ENCODE measurements at places on chromosomes 7 and 10.

DNA sequence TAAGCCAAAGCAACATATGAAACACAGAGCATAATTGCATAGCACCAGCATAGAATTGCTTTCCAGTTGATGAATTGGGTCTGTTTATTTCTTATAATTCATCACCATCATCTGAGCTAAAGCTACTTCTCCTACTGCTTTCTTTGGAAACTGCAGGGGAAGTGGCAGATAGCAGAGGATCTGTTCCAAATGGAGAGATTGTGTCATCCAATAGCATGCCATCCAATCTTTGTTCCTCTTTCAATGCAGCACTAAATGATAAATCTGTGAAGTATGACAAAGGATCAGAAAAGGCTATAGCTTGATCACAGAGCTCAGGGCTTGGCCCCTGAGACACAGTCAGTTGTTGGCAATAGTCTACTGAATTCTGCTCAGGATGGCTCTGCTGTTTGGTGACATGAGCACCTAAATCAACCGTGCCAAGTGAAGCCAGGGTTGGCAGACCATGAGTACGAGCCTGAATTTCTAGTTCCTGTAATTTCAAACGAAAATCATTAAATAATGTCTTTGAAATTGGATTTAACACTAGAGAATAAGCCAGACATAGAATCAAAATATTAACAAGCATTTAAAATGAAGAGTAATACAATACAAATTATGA lies 90.0 kb downstream of the TFEC start:
- no peak for DNase-seq
- H3K27ac ChIP-seq: no peak overlapping the region
- H3K27me3 ChIP-seq: no peaks in the 10 kb centered on the region

GRCh38 chr10:84613336-84614021 lies 285.1 kb downstream of the CCSER2 start:
- no peaks in the 10 kb centered on the region for H3K36me3 ChIP-seq
- H3K27ac ChIP-seq: no peak overlapping the region
- H3K27me3 ChIP-seq: no peaks in the 10 kb centered on the region
- H3K4me1 ChIP-seq: no peaks in the 10 kb centered on the region

DNA sequence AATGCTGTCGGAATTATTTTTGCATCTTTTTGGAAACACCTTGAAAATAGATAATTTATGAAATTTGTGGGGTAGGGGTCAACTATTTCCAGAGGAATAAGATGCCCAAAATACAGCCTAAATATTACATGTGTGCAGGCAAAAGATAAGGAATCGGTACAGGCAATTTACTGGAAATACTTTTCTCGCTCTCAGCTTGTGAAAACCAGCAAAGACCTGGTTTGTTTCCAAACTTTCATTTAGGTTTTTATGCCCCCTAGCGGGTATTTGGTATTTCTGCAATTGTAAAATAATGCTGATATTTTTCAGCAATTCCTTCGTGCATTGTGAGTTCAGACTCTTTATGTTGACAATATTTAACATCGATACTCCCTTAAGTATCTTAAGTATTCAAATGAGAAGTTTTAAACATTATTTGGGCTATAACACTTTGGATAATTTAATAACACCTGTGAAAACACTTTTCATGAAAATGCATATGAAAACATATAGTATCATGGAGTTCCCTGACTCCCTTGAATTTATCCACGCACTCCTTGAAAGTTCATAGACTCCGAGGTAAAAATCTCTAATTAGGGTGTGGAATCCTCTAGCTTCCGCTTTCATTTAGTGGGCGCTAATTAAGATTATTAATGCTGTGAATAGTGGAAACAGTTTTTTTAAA lies 132.4 kb downstream of the TSPAN12 start:
- no peak overlapping the region for H3K27ac ChIP-seq
- no peaks in the 10 kb centered on the region for H3K27me3 ChIP-seq
- H3K4me1 ChIP-seq: no peaks in the 10 kb centered on the region
- no peaks in the 10 kb centered on the region for H3K36me3 ChIP-seq

DNA sequence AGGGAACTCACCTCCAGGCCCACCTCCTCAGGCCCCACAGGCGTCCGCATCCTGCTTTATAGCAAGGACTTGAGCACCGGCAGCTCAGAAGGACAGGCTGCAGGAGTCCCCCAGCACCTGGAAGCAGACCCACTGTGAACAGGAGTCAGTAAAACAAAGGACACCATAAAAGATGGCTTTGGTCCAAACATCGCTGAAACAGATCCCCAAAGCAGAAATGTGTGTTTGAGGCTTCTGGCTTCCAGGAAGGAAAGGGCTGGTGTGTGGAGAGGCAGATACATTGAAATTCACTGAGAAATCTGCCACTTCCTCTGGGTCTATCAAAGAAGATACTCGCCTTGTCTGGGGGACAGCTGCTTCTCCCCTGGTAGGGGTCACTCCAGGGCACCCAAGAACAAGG lies 286.2 kb downstream of the PLXNA4 start:
- no peaks in the 10 kb centered on the region for H3K27me3 ChIP-seq
- H3K27ac ChIP-seq: no peak overlapping the region
- no peak for DNase-seq
- H3K4me1 ChIP-seq: no peaks in the 10 kb centered on the region
- no peak overlapping the region for H3K4me3 ChIP-seq

GRCh38 chr10:131848296-131848695 lies 52.5 kb upstream of the PPP2R2D start:
- H3K27ac ChIP-seq: no peak overlapping the region
- H3K4me1 ChIP-seq: no peaks in the 10 kb centered on the region
- no peak for DNase-seq
- no peaks in the 10 kb centered on the region for H3K27me3 ChIP-seq
- H3K36me3 ChIP-seq: no peaks in the 10 kb centered on the region
- no peak overlapping the region for H3K4me3 ChIP-seq

GRCh38 chr10:119441151-119441821 lies 101.2 kb downstream of the RGS10 start:
- no peaks in the 10 kb centered on the region for H3K4me1 ChIP-seq
- H3K36me3 ChIP-seq: no peaks in the 10 kb centered on the region
- no peaks in the 10 kb centered on the region for H3K27me3 ChIP-seq
- H3K27ac ChIP-seq: no peak overlapping the region

GRCh38 chr7:91567081-91568012 lies 303.1 kb downstream of the FZD1 start:
- no peak overlapping the region for H3K27ac ChIP-seq
- H3K27me3 ChIP-seq: no peaks in the 10 kb centered on the region
- H3K4me1 ChIP-seq: peaks cover 5% of the 10 kb centered on the region
- H3K4me3 ChIP-seq: no peak overlapping the region
- no peak for DNase-seq

DNA sequence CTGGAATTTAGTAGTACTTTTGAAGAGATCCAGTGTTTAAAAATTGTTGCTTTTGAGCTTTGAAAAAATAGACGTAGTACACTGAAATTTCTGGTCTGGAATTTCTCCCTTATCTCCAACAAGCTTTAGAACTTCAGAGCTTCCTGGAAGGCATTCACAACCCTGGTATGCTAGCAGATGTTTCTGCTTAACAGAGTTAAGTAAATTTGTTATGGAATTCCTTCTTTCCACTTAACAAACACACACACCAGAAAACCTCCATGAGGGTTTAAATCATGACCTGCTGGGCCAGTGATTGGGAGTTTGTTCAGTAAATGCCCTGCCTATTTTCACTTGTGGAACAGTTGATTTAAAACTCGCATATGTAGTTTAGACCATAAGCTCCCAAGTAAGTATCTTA lies 13.7 kb downstream of the ASB15 start:
- H3K4me3 ChIP-seq: no peak overlapping the region
- H3K4me1 ChIP-seq: no peaks in the 10 kb centered on the region
- no peak for DNase-seq
- no peaks in the 10 kb centered on the region for H3K27me3 ChIP-seq
- H3K36me3 ChIP-seq: no peaks in the 10 kb centered on the region

DNA sequence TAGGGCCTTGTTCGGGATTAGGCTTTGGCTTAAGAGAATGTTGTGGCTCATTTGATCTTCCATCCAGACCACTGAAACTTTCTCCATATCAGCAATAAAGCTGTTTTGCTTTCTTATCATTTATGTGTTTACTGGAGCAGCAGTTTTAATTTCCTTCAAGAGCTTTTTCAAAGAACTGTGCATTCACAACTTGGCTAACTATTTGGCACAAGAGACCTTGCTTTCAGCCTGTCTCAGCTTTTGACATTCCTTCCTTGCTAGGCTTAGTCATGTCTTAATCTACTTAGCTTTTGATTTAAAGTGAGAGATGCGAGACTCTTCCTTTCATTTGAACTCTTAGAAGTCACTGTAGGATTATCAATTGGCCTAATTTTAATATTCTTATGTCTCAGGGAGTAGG lies 19.1 kb upstream of the AKR1B1 start:
- no peak overlapping the region for H3K4me3 ChIP-seq
- H3K27ac ChIP-seq: no peak overlapping the region
- H3K36me3 ChIP-seq: no peaks in the 10 kb centered on the region
- DNase-seq: no peak
- H3K27me3 ChIP-seq: no peaks in the 10 kb centered on the region

- H3K4me3 ChIP-seq: no peak overlapping the region
- DNase-seq: no peak
- no peak overlapping the region for H3K27ac ChIP-seq
- no peaks in the 10 kb centered on the region for H3K27me3 ChIP-seq
- no peaks in the 10 kb centered on the region for H3K4me1 ChIP-seq
Observed at GRCh38 chr7:633381-634018, 93.0 kb upstream of the DNAAF5 start.

DNA sequence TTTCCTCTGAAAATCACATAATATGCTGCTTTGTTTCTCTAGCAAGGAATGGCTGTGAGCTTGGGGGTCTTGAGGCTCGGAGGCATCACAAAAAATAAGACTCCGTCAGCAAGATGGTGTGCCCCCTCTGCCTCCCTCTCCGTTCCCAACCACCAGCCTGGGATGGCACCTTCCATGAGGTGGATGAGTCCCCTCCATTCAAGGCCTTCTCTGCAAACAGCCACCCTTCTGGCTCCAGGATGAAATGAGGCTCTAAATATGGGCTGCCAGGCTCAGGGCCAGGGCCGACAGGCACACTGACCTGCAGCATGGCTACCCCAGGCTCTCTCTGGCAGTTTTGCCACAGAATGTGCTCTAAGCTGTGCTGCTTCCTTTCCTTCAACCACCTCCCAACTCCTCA lies 521.5 kb downstream of the PTPRN2 start:
- no peak for DNase-seq
- no peak overlapping the region for H3K27ac ChIP-seq
- H3K4me1 ChIP-seq: no peaks in the 10 kb centered on the region
- no peaks in the 10 kb centered on the region for H3K27me3 ChIP-seq
- H3K4me3 ChIP-seq: no peak overlapping the region

GRCh38 chr7:132072873-132073272 lies 503.4 kb downstream of the PLXNA4 start:
- H3K27me3 ChIP-seq: no peaks in the 10 kb centered on the region
- no peaks in the 10 kb centered on the region for H3K4me1 ChIP-seq
- H3K27ac ChIP-seq: no peak overlapping the region
- DNase-seq: no peak

DNA sequence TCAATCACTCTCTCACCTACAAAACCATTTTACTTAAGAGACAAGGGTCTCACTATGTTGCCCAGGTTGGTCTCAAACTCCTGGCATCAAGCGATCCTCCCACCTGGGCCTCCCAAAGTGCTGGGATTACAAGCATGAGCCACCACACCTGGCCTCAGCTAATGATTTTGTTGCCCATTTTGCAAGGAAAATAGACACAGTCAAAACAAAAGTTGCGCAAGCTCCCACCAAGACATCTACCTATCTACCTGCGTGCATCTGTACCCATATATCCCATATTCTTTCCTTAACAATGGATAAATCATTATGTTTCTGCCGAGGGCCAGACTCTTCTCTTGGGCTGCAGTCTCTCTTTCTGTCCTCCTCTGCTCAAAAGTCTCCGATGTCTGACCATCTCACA lies 67.3 kb downstream of the APBB1IP start:
- no peak overlapping the region for H3K4me3 ChIP-seq
- H3K4me1 ChIP-seq: no peaks in the 10 kb centered on the region
- no peaks in the 10 kb centered on the region for H3K27me3 ChIP-seq
- DNase-seq: no peak
- no peaks in the 10 kb centered on the region for H3K36me3 ChIP-seq

GRCh38 chr7:3589752-3590151 lies 288.7 kb downstream of the SDK1 start:
- H3K4me1 ChIP-seq: no peaks in the 10 kb centered on the region
- H3K36me3 ChIP-seq: no peaks in the 10 kb centered on the region
- no peaks in the 10 kb centered on the region for H3K27me3 ChIP-seq
- no peak for DNase-seq
- no peak overlapping the region for H3K4me3 ChIP-seq
- no peak overlapping the region for H3K27ac ChIP-seq

- H3K36me3 ChIP-seq: no peaks in the 10 kb centered on the region
- no peaks in the 10 kb centered on the region for H3K4me1 ChIP-seq
- no peak overlapping the region for H3K27ac ChIP-seq
- DNase-seq: no peak
- no peaks in the 10 kb centered on the region for H3K27me3 ChIP-seq
- no peak overlapping the region for H3K4me3 ChIP-seq
Observed at GRCh38 chr7:149753375-149754233, 19.8 kb downstream of the ZNF467 start.

GRCh38 chr7:80432166-80432565 lies 79.7 kb downstream of the GNAT3 start:
- H3K4me1 ChIP-seq: no peaks in the 10 kb centered on the region
- DNase-seq: no peak
- no peak overlapping the region for H3K27ac ChIP-seq
- H3K4me3 ChIP-seq: no peak overlapping the region
- no peaks in the 10 kb centered on the region for H3K27me3 ChIP-seq

DNA sequence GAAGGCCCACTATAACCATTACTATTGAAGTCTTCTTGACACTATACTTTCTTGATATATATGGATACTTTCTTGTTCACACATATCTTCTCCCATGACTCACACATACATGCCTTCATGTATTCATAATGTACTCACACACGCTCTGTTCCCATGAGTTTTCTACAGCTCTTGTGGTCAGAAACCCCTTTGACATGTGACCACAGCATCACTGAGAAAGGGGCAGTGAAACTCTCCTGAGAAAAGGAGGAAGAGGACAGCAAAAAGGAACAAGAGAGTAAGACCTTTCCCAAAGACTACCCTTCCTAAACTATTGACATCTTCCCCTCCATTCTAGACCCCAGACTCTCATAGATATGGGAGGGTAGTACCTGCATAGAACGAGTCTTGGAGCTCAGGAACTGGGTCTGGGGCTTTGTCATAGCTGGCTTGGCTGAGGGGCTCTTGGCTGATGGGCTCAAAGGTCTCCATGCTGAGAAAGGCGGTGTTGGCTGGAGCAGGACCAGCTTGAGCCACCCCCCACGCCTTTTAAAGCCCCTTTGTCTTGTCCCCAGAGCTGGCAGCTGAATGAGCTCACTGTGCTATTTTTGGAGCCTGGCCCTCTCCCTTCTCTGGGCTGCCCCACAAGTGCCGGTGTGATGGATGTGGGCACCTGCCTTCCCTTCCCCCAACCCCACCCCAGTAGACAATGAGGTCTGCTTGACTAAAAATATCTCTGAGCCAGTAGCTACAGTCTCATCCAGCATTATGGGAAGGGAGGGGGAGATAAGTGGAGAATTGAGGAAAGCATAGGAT lies 5.1 kb downstream of the SYNPO2L start:
- no peak overlapping the region for H3K27ac ChIP-seq
- no peak for DNase-seq
- no peaks in the 10 kb centered on the region for H3K4me1 ChIP-seq
- no peak overlapping the region for H3K4me3 ChIP-seq
- no peaks in the 10 kb centered on the region for H3K27me3 ChIP-seq
